ENCODE measurements at places on chromosomes 6 and 20. TPM values are rescaled to one million over a fixed set of nuclear protein-coding genes. Genes with fewer than 3 reads are reported as not detected.

- DNase-seq = no peak
These were observed 136.5 kb upstream of the NUP153 start for GRCh38 chr6:17842934-17843821.

Gene HLA-DRB5
- total RNA-seq = 0.29 TPM

DNA sequence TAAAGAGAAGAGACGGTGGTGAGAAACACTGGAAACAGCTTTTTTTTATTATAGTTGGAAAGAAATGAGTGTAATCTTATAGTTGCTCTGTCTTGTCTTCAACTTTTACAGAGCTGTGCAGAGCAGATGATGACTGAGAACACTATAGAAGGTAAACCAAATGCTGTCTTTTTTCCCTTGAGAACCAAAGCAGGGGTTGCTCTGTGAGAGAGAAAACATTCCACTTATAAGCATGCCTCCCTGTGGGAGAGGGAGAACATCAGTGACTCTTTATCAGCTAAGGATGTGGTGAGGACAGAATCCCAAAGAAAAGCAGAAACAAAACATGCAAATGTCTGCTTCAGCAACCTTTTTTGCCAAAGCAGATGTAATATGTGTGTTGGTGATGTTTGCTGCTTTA is 179.3 kb upstream of the HDDC2 start:
- no peak for DNase-seq

GRCh38 chr6:159137676-159138075 is 31.5 kb upstream of the FNDC1 start:
- no peak for DNase-seq

DNA sequence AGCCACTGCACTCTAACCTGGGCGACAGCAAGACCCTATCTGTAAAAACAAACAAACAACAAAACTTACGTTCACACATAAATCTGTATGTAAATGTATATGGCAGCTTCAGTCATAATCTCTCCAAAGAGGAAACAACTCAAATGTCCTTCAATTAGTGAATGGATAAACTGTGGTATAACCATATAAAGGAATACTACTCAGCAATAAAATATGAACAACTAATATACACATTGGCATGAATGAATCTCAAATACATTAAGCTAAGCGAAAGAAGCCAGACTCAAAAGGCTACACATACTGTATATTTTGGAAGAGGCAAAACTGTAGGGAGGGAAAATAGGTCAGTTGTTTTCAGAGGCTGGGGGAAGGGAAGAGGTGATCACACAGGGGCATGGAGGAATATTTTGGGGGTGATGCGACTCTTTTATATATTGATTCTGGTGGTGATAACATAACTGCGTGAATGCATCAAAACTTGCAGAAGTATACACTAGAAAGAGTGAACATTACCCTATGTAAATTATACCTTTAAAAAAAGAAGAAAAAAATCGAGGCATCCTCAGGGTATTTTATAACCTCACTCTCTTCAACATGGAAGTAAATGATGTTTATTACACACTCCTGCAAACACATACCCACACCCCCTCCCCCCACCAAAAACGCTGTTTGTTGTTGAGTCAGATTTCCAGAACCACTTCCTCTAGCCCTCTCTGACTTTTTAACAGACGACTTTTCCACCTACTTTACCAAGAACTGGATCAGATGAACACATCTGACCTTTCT is 115.2 kb upstream of the RNF24 start:
- DNase-seq = peak; percentile 28

- no peak for DNase-seq
These were observed 176.6 kb downstream of the PKHD1 start for GRCh38 chr6:51910851-51911250.

Gene ADGRF4
- total RNA-seq = 0.05 TPM

- peak; percentile 3 for DNase-seq
These were observed 7.2 kb upstream of the LCA5 start for GRCh38 chr6:79544299-79544927.

Gene ZC2HC1B
- total RNA-seq = not detected

DNA sequence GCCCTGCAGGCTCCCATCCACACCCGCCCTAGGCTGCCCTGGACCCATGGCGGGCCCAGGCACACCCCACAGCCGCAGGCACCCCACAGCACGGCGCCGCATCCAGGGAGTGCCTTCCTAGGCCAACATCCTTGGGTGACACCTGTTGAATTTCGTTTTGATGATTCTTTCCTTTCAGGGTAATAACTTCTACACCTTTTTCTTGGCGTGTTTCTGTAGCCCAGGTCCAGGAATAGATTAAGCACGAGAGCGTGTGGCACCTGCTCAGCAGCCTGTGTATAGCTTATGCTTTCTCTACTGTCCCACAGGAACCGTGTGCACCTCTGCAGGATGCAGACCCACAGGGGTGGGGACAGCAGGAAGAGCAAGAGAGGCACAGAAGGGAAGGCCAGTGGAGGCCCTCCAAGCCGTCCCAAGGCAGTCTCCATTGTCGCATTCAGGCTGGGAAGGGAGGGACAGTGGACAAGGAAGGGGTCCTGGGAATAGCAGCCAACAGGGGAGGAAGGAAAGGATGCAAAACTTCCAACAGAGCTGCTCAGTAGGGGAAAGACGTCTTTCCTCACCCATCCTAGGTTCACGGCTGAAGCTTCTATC is 118.1 kb upstream of the AFDN start:
- no peak for DNase-seq

- no peak for DNase-seq
These were observed 927.7 kb downstream of the TFAP2A start for GRCh38 chr6:9487128-9487527.

Gene PLAGL1
- 0.05 TPM for total RNA-seq

- DNase-seq = no peak
These were observed 80.5 kb downstream of the IMPG1 start for GRCh38 chr6:75991941-75992340.

GRCh38 chr6:122285292-122285913 is 114.0 kb upstream of the HSF2 start:
- no peak for DNase-seq

GRCh38 chr20:60486937-60487336 is 528.7 kb downstream of the CDH26 start:
- DNase-seq = no peak

DNA sequence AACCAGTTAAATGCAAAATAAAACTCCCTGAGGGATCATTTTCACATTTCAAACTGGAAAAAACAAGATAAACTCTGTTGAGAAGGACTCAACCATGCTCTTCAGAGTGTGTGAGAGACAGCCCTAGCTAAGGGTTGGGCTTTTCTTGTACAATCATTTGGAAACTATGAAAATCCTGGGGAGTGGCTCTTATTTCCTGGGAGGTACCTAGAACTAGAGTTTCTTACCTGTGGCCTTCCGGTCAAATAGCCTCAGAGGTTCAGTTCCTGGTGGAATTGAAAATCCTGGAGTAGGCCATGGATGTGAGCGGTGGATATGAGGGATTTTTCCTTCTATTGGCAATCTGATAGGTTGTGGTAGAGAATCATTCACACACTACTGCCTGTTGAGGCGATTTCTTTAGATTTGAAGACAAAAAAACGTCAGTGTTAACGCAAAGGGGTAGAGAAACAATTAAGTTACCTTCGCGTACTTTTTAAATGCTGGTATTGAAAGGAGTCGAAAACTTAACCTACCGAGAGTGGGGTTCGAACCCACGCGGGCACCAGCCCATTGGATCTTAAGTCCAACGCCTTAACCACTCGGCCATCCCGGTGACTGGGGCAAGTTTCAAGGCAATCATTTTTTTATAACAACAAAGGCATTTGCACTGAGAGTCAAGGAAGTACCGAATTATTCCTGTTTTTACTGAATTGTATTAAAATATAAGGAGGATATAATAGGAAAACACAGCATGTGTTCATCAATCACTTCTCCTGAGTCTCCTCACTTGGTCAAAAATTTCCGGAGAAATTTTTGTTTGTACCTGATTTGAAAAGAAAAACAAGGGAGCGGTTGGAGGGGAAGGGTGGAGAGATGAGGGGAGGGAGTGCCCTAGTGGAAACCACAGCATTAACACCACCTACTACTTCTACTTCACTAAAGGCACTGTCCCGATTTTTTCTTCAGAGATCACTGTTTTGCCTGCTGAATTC is 191.3 kb downstream of the OR2B2 start:
- DNase-seq = peak; percentile 91

GRCh38 chr6:29708432-29709179 is 14.6 kb upstream of the HLA-F start:
- no peak for DNase-seq

Gene RTN4IP1
- total RNA-seq = 9.3 TPM

- DNase-seq = no peak
These were observed 17.3 kb downstream of the TREM1 start for GRCh38 chr6:41269166-41269565.

GRCh38 chr6:107607116-107607515 is 117.2 kb downstream of the SOBP start:
- no peak for DNase-seq

Data from SK-MEL-5 (cell line).